ENCODE measurements at places on chromosomes 2 and 18.
A peak's percentile ranks its signal among the peaks of the same experiment; 100 is the strongest.

- DNase-seq: no peak
Observed at GRCh38 chr2:200985799-200986198, 22.3 kb upstream of the ORC2 start.

DNA sequence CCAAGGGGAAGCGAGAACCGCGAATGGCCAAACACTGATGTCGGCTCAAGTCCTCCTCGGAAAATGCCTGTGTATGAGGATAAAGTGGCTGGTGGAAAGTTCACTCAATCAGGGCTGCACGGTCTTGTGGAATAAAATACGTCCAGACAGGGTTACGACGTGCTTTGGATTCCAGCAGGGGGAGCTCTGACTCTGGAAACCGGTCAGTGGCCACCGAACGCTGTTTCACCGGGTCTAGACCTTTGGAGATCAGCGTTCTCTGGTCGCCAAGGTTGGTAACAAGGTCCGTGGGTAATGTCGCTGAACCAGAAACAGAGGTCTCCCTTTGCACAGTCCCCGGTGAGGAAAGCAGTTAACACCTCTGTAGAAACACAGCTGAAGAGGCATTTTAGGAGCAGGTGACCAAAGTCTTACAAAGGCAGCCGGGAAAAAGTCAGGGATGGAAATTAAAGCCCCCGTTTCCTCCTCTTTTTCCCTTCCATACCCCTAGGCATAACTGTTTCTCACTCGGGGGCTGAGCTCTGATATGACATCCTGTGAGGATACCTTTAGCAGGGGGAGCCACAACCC is 47.8 kb downstream of the CDCA7 start:
- peak; percentile 97 for DNase-seq

DNA sequence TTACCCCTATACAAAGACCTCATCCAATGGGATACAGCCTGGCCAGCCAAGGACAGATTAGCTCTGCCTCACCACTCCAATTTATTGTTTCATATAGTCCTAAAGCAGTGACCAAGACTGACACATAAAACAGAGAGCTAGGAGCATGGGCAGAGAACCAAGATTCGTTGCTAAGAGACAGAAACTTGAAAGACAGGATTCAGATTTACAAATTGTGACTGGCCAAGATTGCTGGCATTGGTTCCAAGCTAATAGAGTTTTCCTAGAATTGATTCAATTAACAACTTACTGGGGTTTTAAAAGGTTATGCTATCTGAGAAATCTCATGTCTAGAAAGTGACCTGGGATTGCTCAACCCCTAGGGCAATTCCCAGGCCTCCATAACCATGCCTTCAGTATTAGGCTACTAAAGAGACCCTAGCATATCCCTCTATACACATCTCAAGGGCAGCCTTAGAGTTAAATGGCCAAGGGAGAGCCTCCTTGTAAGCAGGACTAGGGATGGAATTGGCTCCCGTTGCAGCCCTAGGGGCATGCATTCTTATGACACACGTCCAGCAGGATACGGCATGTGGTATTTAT is 75.6 kb downstream of the ICOS start:
- no peak for DNase-seq

DNA sequence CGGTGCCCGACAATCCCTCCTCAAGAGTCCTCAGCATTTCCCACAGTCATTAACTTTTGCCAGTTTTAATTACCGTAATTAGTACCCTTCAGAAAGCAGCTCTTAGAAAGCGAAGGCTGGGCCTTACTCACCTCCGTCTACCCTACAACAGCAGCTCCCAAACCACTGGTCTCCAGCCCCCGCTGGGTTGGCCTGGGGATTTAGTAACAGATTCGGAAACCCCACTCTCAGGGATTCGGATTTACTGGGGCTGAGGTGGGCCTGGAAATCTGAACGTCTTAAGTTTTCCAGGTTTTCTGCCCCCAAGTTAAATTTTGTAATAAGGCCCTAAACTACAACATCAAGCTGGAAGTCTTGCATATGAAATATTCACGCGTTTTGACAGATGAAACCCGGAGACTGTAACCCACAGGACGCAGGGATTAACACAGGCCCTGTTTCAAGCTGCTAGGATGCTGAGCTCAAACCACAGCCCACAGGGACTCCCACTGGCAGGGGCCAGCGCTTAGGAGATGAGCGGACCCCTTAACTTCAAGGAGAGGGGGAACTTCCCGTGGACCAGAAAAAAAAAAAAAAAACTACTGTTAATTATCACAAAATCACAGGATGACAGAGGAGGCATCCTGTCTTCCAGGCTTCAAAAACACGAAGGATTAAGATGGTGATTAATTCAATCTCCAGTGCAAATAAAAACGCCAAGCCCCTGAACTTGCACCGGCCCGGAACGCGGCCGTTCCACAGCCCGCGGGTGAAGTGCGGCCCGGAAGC is 985 bp downstream of the ILKAP start:
- DNase-seq: no peak

DNA sequence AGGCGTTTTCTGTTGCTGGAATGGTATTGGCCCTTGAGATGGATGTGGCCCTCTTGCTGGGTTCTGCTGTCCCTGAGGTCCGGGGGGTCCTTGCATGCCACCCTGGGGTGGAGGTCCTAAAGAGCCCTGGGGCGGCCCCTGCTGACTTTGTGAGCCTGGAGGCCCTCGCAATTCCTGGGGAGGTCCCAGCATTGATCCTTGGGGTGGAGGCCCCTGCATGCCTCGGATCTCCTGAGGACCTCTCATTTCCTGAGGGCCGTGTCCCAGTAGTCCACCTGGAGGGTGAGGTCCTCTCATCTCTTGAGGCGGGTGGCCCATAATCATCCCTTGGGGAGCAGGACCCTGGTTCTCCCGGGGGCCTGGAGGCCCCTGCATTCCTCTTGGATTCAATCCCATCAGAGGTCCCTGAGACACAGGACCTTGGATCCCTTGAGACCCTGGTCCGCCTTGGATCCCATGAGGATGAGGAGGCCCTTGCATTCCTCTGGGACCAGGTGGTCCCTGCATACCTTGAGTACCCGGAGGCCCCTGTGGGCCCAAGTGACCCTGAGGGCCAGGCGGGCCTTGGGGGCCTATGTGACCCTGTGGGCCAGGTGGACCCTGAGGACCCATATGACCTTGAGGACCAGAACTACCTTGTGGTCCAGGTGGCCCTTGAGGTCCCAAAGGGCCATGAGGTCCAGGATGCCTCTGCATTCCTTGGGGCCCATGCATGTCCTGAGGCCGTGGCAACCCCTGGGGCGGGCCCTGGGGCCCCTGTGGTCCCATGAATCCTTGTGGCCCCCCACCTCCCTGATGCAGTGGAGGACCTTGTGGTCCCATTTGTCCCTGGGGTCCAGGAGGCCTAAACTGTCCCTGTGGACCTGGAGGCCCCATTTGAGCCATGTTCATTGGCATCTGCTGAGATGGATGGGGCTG is 18.3 kb downstream of the SFT2D3 start:
- DNase-seq: no peak

DNA sequence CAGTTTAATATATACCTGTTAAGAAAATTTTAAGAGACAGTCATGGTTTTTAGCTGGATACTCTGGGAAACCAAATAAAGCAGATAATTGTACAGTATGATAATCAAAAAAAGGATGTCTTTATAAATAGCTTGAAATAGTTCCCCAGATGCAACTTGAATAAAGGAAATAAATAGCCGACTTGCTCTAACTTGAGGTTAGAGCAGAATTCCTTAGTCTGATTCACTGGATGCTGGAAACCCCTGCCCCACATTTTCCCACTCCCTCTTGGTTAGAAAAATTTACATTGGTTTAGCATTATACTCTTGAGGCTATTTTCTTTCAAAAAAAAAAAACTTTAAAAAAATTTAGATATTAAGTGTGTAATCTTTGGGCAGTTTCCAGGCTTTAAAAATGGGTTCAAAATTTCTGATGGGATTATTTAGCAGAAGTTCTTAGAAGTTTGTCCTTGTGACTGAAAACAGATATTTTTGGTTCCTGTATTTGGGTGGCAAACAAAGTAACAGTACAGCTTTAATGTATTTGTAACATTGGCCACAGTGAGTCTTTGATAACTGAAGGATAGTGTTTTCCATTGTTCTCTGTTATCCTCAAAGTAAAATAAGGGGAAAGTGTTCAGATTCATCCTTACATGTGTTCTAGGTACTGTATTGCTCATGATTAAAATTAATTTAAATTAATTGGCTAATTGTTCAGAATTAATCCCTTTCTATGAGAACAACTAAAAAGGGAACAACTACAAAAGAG is 39.6 kb downstream of the ITGAV start:
- DNase-seq: no peak

- DNase-seq: no peak
Observed at GRCh38 chr2:101623031-101623521, 74.4 kb upstream of the MAP4K4 start.

Measured in NCI-H510A (cell line).